ENCODE measurements at places on chromosomes 7 and 10.

DNA sequence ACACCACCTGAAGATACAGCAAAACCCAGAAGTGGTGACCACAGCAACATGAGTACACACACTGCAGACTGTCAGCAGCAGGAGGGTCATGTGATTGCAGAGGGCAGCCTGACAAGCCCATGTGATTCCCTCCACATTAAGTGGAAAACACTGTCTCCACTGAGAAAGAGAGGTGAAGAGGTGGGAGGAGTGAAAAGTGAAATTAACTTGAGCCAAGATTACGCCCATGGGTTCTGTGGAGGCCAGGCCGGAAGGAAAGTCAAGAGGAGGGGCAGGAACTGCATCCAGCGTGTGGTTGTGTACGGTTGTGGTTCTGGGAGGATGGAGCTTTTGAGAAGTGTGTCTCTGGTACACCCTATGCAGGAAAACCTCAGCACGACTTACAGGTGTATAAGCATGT, 138.5 kb downstream of the PLXNA4 start:
- DNase-seq, result no peak

DNA sequence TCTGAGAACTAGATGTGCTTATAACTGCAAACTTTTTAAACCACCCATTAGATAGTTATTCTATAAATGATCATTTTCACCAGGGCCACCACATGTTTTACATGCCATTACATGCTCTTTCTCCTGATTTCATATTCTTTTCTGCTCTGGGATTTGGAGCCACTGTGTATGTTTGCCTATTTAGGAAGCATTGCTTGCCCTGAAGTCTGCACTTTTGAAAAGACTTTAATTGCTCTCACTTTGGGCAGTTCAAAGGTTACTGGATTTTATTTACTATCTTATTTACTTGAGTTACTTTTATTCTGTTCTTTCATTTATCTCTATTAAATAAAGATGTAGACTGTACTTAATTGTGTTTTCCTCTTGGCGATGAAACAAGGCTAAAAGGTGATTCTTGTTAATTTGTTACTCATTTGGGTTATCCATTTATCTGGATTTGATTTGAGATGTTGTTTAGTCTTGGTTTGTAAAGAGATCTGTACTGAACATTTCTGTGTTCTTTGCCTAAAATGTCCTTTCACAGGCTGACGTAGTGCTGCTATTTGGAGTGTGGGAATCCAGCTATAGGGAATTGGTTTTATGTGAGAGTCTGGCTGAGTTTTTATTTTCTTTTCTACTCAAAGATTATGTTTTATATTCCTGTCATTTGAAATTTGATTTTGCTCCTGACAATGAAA, 88.8 kb downstream of the SUGCT start:
- DNase-seq, result no peak

DNA sequence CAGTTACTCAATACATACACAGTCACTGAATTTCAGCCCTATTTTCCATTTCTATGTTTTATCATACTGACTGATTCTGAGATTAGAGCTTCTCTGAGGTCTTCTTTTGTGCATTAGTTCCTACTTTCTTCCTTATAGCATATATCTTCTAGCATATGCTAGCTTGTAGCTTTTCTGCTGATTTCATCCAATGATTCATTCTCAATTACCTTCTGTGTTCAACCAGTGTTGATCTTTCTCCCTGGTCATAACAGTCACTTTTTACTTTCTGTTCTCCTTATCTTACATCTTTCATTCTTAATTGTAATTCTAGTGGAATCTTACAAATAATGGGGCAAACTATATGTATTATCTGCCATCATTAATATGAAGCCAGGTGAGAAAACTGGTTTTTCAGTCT, 159.5 kb upstream of the HGF start:
- DNase-seq, result no peak

- no peak for DNase-seq
Observed at GRCh38 chr7:50679218-50680007, 103.3 kb downstream of the GRB10 start.

- no peak for DNase-seq
Observed at GRCh38 chr7:20351901-20352300, 21.2 kb downstream of the ITGB8 start.

- DNase-seq, result no peak
Observed at GRCh38 chr10:90960355-90960814, 39.5 kb upstream of the ANKRD1 start.

- no peak for DNase-seq
Observed at GRCh38 chr10:1465418-1465911, 271.9 kb downstream of the ADARB2 start.

GRCh38 chr7:150476819-150477631, 26.6 kb downstream of the GIMAP8 start:
- DNase-seq, result no peak

DNA sequence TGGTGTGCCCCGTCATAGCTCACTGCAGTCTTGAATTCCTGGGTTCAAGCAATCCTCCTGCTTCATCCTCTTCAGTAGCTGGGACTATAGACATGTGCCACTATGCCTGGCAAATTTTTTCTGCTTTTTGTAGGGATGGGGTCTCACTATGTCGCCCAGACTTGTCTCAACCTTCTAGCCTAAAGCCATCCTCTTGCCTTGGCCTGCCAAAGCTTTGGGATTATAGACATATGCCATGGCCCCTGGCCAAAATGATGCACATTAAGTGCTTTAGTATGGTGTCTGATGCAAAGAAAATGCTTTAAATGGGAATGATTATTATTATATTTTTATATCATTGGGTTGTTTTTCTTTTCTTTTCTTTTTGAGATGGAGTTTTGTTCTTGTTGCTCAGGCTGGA, 33.2 kb upstream of the VCL start:
- DNase-seq, result no peak
